ENCODE measurements at places on chromosomes 7 and 10.

- no peaks in the 10 kb centered on the region for H3K36me3 ChIP-seq
- no peaks in the 10 kb centered on the region for H3K4me1 ChIP-seq
These were observed 26.1 kb upstream of the C10orf53 start for GRCh38 chr10:49653273-49653929.

- H3K4me1 ChIP-seq: no peaks in the 10 kb centered on the region
- no peaks in the 10 kb centered on the region for H3K27me3 ChIP-seq
- H3K27ac ChIP-seq: no peak overlapping the region
- H3K4me3 ChIP-seq: no peak overlapping the region
- no peak for DNase-seq
- no peaks in the 10 kb centered on the region for H3K36me3 ChIP-seq
These were observed 69.2 kb upstream of the PALS2 start for GRCh38 chr7:24504040-24504439.

- H3K27ac ChIP-seq: no peak overlapping the region
- H3K36me3 ChIP-seq: no peaks in the 10 kb centered on the region
- H3K4me1 ChIP-seq: no peaks in the 10 kb centered on the region
- no peak for DNase-seq
These were observed 157.6 kb upstream of the ADARB2 start for GRCh38 chr10:1894912-1895311.

DNA sequence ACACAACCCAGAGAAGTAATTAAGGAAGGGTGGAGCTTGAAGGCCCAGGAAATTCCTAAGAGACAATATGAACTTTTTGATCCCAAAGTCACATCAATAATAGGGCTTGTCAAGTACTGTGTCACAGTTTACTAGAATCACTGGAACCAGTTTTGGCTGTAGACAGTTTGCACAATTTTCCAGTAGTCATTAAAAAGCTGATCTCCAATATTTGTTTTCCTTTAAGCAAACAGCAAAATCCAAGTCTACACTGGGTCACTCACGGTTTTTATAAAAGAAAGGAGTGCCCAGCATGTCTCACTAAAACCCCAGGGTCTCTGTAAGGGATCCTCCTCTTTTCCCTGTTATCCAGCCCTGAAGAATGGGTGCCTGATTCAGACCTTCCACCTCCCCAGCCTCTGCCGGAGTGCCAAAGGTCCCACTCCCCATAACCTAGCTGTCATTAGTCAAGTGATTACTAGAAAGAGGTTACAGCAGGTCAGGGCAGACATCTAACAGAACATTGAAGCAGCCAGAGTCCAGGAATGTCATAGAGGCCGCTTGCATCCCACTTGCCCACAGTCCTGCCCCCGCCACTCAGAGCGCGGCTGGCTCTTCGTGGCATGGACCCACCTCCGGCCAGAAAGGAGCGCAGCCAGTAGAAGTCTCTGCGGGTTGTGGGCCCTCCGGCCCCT is 552 bp downstream of the SLC25A16 start:
- peaks cover 4% of the 10 kb centered on the region for H3K4me1 ChIP-seq
- peak; percentile 14 for DNase-seq
- H3K27ac ChIP-seq: peak overlapping the region; percentile 88
- peaks cover 5% of the 10 kb centered on the region for H3K36me3 ChIP-seq

- peak; percentile 91 for DNase-seq
- H3K36me3 ChIP-seq: no peaks in the 10 kb centered on the region
- H3K4me1 ChIP-seq: no peaks in the 10 kb centered on the region
- no peak overlapping the region for H3K4me3 ChIP-seq
- no peak overlapping the region for H3K27ac ChIP-seq
- no peaks in the 10 kb centered on the region for H3K27me3 ChIP-seq
These were observed 107.2 kb upstream of the STEAP1B start for GRCh38 chr7:22607180-22607579.

- H3K36me3 ChIP-seq: no peaks in the 10 kb centered on the region
- peak overlapping the region; percentile 55 for H3K27ac ChIP-seq
- no peaks in the 10 kb centered on the region for H3K4me1 ChIP-seq
- DNase-seq: peak; percentile 21
- H3K27me3 ChIP-seq: no peaks in the 10 kb centered on the region
- H3K4me3 ChIP-seq: no peak overlapping the region
These were observed 375 bp downstream of the HKDC1 start for GRCh38 chr10:69220507-69220906.

- H3K4me3 ChIP-seq: no peak overlapping the region
- H3K27ac ChIP-seq: no peak overlapping the region
- H3K4me1 ChIP-seq: no peaks in the 10 kb centered on the region
These were observed 80.8 kb downstream of the OSBPL3 start for GRCh38 chr7:24899161-24899560.

DNA sequence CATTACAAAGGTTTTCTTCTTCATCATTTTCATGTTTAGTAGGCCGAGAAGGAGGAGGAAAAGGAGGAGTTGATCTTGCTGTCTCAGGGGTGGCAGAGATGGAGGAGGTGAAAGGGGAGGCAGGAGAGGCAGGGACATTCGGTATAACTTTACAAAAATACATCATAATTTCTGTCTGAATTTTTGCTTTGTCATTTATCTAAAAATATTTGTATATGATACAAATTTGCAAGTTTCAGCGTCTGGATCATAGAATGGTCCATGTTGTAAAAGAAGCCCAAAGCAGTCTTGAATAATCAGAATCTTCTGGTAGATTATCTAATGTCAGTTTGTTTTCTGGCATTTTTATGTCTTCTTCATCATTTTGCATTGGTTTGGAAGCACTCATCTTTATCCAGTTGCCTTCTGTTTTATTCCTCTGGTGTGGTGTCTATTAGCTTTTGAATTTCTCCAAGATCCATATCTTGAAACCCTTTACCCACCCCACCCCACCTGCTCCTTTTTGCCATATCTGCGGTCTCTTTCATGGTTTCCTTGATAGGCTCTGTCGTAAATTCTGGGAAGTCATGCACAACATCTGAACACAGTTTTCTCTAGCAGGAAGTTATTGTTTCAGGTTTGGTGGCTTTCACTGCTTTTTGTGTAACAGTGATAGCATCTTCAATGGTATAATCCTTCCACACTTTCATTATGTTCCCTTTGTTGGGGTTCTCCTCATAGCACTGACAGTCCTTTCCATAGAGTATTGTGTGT is 95.0 kb downstream of the ST7 start:
- DNase-seq: no peak
- peaks cover 38% of the 10 kb centered on the region for H3K4me1 ChIP-seq
- H3K36me3 ChIP-seq: no peaks in the 10 kb centered on the region
- no peak overlapping the region for H3K27ac ChIP-seq

DNA sequence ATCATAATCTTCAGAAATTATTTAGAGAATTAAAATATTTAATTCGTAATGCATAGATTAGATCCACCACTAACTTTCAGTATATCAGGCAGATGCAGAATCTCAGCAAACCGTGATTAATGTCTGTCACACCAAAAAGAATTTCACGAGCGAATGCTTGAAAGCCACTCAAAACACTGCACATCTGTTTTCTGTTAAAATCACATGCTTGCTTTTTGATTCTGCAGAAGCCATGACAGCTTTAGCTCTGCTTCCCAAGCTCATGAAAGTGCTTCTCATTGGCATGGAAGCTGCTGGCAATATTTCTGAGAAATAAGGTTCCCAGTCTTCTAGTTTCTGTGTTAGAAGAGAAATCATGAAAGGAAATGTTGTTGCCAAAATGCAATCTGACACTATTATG is 837.8 kb upstream of the LRRN3 start:
- no peaks in the 10 kb centered on the region for H3K27me3 ChIP-seq
- H3K27ac ChIP-seq: no peak overlapping the region
- no peak overlapping the region for H3K4me3 ChIP-seq
- H3K36me3 ChIP-seq: no peaks in the 10 kb centered on the region
- H3K4me1 ChIP-seq: peaks cover 3% of the 10 kb centered on the region

GRCh38 chr10:75568450-75569130 is 137.2 kb downstream of the LRMDA start:
- no peak overlapping the region for H3K4me3 ChIP-seq
- no peaks in the 10 kb centered on the region for H3K27me3 ChIP-seq
- H3K27ac ChIP-seq: no peak overlapping the region
- H3K4me1 ChIP-seq: no peaks in the 10 kb centered on the region

DNA sequence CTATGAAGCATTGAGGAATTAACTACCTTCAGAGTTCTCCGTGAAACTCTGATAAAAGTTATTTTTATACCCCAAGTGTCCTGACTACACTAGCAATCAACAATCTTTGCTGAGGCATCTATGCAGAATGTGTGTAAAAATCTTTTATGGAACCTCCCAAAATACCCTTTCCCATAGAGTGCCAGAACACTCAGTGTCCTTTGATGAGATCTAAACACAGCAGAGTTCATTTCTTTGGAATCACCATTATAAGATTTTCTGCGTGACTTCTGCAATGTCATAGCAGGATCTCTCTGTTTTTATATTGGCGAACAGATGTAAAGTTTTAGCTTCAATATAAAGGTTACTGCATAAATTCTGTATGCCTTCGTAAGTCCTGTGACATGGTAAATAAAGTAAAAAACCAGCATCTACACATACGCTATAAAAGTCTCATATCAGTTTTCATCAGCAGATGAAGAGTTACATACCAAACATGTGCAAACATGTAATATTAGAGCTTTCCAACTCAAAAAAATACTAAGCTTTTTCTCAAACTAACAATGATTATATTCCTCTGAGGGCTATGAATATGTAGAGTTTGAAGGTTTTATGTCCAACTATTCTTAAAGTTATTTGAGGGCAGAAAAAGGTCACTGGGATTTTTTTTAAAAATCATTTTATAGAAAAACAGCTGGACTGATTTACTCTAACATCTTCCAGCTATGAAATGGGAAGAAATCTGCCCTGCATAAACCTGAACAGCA is 67.2 kb downstream of the SKIDA1 start:
- peak; percentile 38 for DNase-seq
- H3K27ac ChIP-seq: no peak overlapping the region
- no peaks in the 10 kb centered on the region for H3K4me1 ChIP-seq
- no peaks in the 10 kb centered on the region for H3K36me3 ChIP-seq

GRCh38 chr10:51092402-51092801 is 18.1 kb downstream of the PRKG1 start:
- no peaks in the 10 kb centered on the region for H3K36me3 ChIP-seq
- H3K27ac ChIP-seq: no peak overlapping the region
- no peaks in the 10 kb centered on the region for H3K4me1 ChIP-seq
- H3K27me3 ChIP-seq: no peaks in the 10 kb centered on the region

GRCh38 chr10:50561266-50561665 is 62.5 kb downstream of the SGMS1 start:
- H3K27ac ChIP-seq: peak overlapping the region; percentile 2
- peak; percentile 69 for DNase-seq
- H3K4me1 ChIP-seq: peaks cover 5% of the 10 kb centered on the region
- no peaks in the 10 kb centered on the region for H3K27me3 ChIP-seq

- no peaks in the 10 kb centered on the region for H3K4me1 ChIP-seq
- H3K27ac ChIP-seq: no peak overlapping the region
- H3K27me3 ChIP-seq: no peaks in the 10 kb centered on the region
These were observed 61.2 kb upstream of the ARHGAP21 start for GRCh38 chr10:24784923-24785322.

DNA sequence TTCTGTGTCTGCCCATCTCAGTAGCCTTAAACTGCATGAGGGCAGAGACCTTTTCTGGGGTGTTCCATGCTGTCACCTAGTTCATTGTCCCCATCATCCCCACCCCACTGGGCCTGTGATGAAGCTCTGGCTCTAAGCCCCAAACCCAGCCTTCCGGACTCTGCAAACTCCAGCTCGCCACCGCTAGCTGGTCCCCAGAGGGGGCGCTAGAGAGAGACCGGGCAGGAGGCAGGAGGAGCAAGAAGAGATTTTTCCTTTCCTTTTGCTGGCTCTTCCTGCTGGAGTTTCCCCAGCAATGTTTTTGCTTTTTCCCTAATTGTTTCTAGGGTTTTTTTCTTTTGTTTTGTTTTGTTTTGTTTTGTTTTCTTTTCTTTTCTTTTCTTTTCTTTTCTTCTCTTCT is 234.4 kb downstream of the TEX36 start:
- no peaks in the 10 kb centered on the region for H3K4me1 ChIP-seq
- no peak for DNase-seq
- H3K36me3 ChIP-seq: no peaks in the 10 kb centered on the region
- H3K27me3 ChIP-seq: no peaks in the 10 kb centered on the region
- H3K27ac ChIP-seq: no peak overlapping the region

DNA sequence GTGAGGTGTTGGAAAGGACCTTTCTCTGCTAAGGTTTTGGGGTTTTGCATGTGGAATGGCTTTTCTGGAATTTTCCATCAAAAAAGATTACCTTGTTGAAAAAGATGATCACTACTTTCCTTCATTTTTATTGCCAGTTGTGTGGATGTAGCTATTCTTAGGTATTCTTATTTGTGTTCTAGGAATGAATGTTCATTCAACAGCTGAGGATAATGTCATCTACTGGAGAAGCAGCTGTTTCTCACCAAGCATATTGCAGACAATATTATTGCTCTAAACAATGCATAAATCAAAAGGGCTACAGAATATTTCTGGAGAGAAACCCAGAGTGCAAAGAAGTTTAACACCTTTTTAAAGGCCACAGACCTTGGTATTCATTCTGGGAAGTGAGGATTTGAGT is 145.6 kb upstream of the CALCR start:
- H3K4me3 ChIP-seq: no peak overlapping the region
- no peaks in the 10 kb centered on the region for H3K27me3 ChIP-seq
- no peak for DNase-seq
- no peaks in the 10 kb centered on the region for H3K36me3 ChIP-seq

DNA sequence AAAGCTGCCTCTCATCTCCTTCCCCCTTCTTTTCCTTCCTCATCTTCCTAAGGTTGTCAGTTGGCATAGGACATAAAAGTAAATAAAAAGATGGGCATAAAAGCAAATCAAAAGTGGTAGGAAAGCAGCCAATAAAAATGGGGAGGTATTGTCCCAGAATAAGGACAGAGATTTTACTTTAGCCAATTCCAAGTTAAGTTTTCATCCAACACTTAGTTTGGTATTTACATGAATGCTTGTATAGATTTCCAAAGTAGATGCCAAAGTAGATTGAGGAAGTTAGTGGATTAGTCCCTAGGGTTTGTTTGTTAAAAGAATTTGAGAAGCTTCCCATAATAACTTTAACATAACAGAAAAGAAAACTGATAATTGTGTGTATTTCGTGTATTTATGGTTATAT is 33.7 kb downstream of the HDAC9 start:
- H3K27ac ChIP-seq: no peak overlapping the region
- H3K36me3 ChIP-seq: no peaks in the 10 kb centered on the region
- no peak for DNase-seq
- no peaks in the 10 kb centered on the region for H3K4me1 ChIP-seq

GRCh38 chr10:2351566-2351965 is 614.2 kb upstream of the ADARB2 start:
- no peak overlapping the region for H3K4me3 ChIP-seq
- H3K27ac ChIP-seq: no peak overlapping the region
- no peaks in the 10 kb centered on the region for H3K4me1 ChIP-seq
- no peak for DNase-seq
- H3K27me3 ChIP-seq: no peaks in the 10 kb centered on the region
- no peaks in the 10 kb centered on the region for H3K36me3 ChIP-seq

DNA sequence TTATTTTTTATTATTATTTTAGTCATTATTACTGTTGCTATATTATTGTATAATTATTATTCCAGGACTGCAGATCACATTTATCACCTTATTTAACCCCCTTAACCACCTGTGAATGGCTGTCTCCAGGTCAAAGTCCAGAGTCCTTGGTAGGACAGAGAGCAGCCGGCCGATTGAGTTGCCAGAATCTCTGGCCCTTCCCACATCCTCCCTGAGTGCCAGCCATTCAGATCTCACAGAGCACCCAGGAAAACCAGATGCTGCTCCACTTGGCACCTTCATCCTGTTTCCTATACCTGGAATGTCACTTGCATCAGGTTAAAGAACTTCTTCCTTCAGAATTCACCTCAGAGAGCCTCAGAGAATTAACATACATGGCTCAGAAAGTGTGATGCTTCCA is 101.1 kb downstream of the ELAPOR2 start:
- H3K4me1 ChIP-seq: no peaks in the 10 kb centered on the region
- H3K36me3 ChIP-seq: no peaks in the 10 kb centered on the region
- H3K27me3 ChIP-seq: no peaks in the 10 kb centered on the region
